ENCODE measurements at places on chromosomes 16 and 17.
A peak's percentile ranks its signal among the peaks of the same experiment; 100 is the strongest.

DNA sequence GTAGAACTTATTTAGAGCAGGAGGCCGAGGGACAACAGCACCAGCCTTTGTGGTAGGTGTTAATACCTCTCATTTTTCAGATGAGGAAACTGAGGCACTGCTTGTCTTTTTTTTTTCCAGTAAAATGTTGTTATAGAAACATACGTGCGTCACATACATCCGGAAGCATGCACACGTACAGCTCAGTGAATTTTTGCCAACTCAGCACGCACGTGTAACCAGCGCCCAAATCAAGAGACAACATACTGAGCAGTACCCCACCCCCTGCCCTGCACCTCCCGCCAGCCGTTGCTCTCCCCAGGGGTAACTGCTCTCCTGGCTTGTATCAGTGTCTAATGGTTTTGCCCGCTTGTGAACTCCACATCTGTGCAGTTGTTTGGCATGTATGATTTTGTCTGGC, 92.0 kb downstream of the CMIP start:
- no peak for DNase-seq

DNA sequence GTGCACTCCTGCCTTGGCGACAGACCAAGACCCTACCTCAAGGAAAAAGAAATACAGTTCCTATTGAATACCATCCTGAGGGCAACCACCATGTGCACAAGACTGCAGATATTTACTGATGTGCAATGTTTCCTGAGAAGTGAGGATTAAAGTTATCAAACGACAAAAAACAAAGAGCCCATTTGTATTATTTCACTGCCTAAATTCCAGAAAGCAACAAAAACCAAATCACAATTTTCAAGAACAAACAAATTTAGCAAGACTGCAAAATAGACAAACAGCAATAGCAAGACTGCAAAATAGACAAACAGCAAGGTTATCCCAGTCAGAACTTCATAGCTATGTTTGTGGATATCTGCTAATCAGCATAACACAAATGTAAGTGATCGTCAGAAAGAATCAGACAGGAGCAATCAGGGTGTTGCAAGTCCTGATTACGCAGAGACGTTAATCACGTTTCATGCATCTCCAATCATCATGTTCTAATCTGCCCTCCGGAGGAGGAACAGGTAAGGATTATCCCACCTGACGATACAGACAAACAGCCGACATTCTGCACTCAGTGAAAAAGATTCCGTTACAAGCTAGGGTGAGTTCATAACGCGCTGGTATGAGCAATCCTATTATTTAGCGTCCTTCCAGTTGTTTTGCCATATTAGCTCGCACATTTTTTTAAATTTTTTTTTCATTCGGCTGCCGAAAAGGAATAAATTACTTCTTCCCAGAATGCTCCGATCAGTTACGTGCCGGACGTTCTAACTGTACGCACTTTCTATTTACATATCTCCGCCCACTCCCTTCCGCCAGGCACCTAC, 2.9 kb downstream of the TMEM107 start:
- peak; percentile 99 for DNase-seq

DNA sequence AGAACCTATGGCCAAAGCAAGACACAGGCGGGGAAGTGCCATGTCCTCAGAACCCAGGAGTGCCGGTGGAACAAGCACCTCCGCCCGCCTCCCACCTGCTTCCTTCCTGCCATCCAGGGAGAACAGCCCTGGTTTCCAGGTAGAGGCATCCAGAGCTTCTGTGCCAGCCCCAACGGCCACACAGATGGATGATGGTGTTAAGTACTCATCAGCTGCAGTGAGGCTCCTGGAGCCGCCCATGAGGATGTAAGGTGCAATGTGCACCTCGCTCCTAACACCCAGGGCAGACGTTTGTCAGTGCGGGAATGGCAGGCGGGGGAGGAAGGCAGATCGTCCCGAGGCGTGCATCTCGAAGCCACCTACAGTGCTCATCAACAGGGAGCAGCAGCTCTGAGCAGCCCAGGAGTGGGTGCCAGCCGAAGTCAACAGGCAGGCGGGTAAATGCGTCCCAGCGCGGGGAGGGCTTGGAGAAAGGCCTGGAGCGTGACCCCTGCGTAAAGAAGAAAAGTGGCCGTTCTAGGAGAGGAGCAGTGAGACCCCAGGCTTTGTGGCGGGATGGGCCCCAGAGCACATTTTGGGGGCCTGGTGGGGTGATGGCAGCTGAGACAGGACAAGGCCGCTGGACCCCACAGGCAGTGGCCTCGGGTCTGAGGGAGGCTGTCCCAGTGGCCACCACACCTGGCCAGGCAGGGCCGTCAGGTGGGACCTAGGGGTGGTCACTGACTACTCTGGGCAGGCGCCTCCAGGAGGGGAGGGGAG, 46.1 kb upstream of the ACSF3 start:
- DNase-seq: no peak

DNA sequence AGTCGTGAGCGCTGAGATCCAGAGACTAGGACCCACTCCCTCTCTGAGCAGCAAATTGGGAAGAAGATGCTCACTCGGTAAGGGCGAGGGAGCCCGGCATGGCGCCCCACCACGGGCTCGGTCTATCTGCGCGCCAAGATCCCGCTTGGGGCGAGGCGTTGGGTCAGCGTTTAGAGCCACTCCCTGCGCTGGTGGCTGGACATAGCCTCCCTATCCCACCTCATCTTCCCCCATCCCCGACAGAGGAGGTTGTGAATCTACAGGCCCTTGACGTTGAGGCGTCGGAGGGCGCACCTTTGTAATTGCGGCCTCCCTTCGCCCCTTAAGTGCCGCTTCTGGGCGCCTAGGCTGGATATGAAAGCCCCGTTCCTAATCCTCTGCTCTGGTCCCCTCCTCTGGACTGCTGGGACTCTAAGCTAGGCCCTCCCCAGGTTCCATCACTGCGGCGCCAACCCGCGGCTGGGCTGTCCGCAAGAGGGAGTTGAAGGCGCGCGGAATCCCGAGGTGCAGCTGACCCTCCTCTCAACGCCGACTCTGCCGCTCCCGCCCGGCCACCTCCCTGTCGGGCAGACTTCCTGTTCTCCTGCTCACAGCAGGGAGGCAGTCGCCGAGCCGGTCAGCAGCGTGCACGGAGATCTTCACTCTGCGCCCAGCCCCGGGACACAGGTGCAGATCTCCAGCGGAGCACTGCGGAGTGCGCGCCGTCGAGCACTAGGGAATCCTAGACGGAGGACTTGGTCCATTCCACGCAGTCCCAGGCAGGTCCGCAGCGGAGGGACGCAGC, 16.1 kb upstream of the HOXB9 start:
- no peak for DNase-seq

DNA sequence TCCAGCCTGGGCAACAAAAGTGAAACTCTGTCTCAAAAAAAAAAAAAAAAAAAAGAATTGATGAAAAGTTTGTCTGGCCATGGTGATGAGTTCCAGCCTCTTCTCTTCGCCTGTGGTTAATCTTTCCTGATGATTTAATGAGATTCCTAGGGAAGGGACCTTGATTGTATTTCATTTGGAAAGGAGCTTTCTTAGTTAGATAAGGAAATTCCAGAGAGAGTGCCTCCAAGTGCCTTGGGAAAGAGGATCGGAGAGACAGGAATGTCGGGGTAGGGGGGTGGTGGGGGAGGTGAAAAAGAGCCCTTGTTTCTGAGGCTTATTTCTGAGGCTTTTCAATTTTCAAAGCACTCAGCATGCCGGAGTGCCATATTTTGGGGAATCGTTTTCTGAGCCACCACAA, 93.2 kb upstream of the SIAH1 start:
- DNase-seq: no peak

GRCh38 chr17:4691686-4692085, 12.3 kb downstream of the PELP1 start:
- DNase-seq: no peak

GRCh38 chr16:83743241-83743640, 64.5 kb upstream of the HSBP1 start:
- DNase-seq: no peak

GRCh38 chr16:53502331-53503269, at the start of gene AKTIP:
Gene AKTIP (minus strand): TSS chr16:53503209. CDS start chr16:53500259, 2,950 bp downstream.
- DNase-seq: peak; percentile 36

DNA sequence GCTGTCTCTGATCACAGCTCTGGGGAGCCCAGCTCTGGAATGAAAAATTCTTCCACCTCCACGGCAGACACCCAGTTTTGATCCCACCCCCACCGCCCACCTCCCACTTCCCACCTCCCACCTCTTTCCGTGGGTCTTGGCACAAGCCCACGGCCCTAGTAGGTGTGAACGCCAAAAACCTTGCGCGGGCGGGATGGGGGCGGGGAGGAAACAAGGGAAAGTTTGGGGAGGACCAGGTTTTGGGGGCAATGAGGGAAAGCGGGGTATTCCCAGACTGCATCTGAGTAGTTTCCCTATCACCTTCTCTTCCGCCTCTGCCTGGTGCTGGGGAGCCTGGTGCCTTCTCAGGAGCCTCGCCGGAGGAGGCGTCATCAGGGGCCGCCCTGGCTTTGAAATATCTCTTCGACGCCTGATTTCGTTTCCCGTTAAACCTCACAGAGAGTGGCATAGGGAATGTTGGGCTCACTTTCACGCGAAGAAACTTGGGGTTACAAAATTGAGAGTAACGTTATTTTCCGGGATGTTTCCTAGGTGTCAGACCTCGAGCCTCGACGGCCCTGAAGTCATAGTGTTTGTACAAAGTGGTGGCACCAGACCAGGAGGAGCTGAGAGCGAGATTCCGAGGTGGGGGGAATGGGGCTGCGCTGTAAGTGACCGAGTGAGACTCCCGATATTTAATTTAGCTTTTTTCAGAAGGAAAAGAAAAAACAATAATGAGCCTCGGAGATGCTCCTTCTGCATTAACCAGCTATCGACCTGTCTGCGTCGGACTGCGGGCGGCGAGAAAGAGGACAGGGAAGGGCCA, 1.6 kb upstream of the IRX3 start:
- DNase-seq: no peak

DNA sequence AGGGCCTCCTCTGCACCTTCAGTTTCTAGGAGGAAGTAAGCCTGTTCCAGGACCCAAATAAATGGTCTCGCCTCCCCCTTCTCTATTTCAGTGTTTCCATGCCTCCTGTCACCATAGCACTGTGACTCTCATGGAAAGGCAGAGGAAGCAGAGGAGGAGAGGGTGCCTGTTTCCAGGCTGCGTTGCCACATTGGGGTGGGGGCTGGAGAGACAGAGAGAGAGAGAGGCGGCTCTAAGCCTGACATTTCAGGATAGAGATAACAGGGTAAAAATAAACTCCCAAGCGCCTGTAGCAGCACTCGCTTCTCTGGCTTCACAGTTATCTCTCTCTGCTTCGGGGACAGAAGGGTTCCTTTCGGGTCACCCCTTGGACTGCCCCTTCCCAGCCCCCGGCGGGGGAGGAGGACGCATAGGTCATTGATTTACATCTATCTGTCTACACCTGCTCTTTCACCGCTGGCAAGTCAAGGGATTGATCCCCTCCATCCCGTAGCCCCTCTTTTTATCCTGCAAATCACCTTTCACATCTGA, 71.2 kb upstream of the MRTFB start:
- DNase-seq: no peak

GRCh38 chr17:75394332-75394918, 11.1 kb downstream of the GRB2 start:
- peak; percentile 32 for DNase-seq

GRCh38 chr16:55645986-55646385, 9.8 kb upstream of the SLC6A2 start:
- DNase-seq: no peak

DNA sequence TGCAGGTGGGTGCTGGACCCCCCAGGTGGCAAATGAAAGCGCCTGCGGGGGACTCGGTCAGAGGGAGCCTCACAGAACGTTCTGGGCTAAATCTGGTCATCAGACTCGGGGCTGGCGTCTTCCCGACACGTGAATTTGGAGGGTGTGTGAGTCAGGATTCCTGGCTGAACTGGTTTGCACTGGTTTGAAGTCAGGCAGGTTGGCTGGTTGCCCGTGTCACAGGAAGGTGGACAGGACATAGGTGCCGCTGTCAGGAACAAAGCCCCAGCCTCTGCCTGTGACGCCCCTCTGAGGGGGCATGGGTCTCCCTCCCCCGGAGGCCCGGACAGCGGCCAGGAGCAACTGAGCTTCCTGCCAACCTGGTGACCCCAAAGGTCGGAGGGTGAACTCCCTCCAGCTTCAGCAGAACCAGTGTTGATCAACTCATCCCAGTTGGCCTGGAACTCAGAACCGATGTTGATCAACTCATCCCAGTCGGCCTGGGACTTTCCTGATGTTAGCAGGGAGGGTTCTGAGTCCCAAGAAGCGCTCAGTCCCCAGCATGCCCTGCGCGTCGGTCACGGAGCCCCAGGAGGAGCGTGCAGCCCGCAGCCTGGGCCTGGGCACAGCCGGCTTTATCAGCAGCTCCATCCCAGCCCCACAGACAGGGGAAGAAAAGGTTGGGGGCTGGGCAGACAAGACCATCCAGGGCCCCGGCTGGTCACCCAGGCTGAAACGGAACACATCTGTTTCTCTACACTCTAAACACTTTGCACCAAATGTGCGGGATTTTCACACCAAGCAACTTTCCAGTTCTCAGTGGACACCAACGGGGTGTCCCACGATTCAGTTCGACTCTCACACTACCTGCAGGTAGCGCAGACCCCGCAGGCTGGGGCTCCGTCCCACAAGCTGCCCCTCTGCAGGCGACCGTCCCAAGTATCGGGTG, 14.4 kb upstream of the METRNL start:
- DNase-seq: no peak

DNA sequence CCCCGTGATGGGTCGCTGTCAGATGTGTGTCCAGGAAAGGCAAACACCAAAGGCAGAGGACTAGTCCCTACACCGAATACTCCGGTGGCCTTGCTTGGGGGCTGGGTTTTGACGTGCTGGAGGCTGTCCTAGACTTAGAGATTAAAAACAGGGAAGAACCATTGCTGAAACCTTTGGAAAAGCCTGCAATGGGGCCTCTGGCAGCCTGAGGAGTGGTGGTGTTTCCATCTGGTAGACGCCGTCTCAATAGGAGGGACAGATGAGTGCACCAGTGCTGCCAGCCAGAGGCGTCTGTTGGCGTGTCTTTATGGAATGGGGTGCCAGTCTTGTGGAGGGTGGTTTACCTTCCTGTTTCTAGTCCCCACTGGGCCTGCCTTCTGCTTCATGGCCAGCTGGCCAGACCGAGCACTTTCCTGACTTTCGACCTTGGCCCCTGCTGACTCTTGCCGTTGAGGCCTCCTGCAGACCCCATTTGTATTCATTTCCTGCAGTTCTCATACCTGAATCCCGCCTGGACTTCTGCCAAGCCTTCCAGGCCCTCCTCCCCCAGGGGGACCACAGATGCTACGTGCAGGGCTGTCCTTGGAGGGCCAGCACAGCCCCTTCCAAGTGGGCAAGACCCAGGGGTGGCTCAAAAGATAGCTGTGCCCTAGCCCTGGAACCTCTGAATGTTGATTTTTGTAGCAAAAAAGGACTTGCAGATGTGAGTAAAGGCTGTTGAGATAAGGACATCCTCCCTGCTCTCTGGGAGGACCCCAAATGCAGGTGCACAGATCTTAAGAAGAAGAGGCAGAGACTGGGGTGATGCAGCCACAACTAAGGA, 1.9 kb upstream of the DNASE1 start:
- no peak for DNase-seq

GRCh38 chr17:40453881-40454612, 10.8 kb downstream of the IGFBP4 start:
- no peak for DNase-seq

Measured in RKO (cell line).